ENCODE measurements at places on chromosomes 7 and 10. TPM values are rescaled to one million over a fixed set of nuclear protein-coding genes. Genes with fewer than 3 reads are reported as not detected.

The MPP7 gene
- total RNA-seq = 0.94 TPM

GRCh38 chr10:119350502-119351097, 143.2 kb downstream of the GRK5 start:
- no peak for DNase-seq

DNA sequence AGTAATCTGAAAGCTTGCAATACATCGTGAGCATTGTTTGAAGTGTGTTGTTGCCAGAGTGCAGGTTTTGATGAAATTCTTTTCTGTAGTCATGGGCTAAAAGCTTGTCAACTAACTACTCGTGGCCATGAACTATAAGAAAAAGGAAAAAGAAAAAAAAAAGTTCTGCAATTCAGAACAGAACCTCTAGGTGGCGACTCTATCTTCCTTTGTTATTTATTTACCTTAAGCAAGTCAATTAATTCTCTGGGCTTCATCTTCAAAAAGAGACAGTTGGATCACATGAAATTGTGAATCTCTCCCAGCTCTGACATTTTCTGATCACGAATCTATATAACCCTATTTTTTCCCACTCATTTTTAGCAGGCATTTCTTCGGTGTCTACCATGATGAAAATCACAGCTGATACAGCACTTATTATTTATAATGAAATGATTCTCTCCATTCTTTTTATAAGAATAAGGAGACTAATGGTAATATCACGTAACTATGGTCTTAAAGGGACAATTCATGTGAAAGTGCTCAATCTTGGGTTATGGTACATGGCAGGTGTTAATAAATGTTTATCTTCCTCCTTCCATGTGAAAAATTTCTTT, 18.8 kb downstream of the TMEM196 start:
- DNase-seq = peak; percentile 65

- DNase-seq = no peak
Observed at GRCh38 chr7:139079861-139080260, 29.7 kb downstream of the ZC3HAV1 start.

DNA sequence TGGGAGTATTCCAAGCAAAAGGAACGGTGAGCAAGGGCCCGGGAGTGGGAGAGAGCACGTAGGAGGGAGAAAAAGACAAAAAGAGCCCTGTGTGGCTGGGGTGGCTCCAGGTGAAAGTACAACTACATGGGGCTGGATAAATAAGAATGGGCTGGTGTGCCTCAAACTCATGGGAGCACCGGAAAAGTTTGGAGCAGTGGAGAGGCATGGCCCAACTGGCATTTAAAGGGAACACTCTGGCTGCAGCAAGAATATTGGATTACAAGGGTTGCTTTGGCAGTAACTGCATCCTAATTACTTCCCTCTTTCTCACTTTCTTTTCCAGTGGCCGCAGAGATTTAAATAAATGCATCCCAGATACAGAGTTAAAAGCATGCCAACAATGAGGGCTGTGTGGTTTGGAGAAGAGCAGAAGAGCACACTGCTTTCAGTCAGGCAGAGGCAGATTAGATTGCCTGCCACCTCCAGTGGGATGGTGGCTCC, 39.1 kb upstream of the HERPUD2 start:
- DNase-seq = no peak

DNA sequence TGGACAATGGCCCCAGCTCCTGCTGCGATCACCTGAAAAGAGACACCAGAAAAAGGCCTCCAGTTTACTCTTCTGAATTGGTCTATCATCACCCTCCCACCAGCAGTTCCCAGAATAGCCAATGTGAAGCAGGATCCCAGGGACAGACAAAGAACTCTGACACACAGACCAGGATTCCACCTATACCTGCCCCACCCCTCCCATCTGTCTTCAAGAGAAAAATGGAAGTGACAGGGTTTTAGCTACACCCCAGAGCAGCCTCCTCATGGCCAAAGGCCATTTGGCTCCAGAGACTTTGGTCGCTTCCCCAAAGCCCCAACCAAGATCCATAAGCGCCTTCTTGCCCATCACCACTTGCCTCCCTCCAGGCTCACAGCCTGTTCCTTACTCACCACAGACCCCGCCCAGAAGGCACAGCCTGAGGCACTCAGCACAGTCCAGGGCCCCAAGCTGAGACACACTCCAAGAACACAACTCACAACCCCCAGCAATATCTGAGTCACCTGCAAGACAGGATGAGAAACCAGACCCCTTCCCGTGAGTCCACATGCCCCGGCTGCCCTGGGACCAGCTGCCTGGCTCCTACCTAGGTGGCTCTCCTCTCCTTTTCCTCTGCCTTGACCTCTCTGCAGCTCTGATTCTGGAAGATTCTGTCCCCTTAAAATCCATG, 6.5 kb downstream of the TMEM176B start:
- no peak for DNase-seq

The TMEM270 gene
- total RNA-seq = 0.32 TPM

GRCh38 chr10:103127241-103127640, 65.8 kb downstream of the NT5C2 start:
- DNase-seq = no peak

The PARP12 gene
- 137 TPM for total RNA-seq

DNA sequence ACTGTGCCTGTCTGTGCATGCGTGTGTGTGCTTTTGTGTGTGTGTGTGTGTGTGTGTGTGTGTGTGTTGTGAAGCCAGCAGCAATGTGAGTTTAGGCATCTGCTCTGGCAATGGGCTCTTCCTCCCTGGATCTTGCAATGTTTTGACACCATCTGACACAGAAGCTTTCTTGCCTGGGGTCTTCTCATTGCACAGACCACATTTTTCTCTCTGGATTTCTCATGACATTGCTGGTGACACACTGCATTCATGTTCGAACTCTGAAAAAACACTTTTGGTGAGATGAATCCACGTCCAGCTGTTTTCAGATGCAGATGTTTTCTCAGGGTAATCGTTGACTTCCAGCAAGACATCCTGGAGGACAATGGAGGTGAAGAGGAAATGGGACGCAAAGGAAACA, 63.0 kb upstream of the FZD8 start:
- DNase-seq = no peak

The NPTX2 gene
- not detected for total RNA-seq

The VIPR2 gene
- total RNA-seq = not detected

The SEMA3D gene
- total RNA-seq = 9.2 TPM

- DNase-seq = no peak
Observed at GRCh38 chr7:141515941-141516340, 35.3 kb upstream of the AGK start.

DNA sequence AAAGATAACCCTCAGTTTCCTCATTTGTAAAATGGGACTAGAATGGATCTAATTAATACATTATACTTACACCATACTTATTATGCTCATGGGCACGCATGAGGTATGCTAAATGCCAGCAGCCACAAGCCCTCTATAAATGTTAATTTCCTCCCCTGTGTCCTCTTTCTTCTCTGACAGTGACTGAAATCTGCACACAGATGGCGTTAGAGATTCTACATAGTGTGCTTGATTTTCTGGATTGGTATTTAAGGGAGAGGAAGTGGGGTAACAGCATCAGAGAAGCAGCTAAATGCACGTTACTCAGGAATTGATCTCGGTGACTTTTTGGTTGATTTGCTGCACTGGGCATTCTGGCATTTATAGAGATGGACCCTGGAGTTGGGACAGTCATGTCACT, 568.5 kb downstream of the CALN1 start:
- no peak for DNase-seq

- no peak for DNase-seq
Observed at GRCh38 chr10:11214407-11214806, 196.7 kb downstream of the CELF2 start.

- DNase-seq = peak; percentile 6
Observed at GRCh38 chr7:88835147-88835728, 39.7 kb upstream of the TEX47 start.

- no peak for DNase-seq
Observed at GRCh38 chr10:34737772-34738169, 77.3 kb downstream of the PARD3 start.

GRCh38 chr7:2779051-2779450, 65.1 kb downstream of the GNA12 start:
- no peak for DNase-seq

- no peak for DNase-seq
Observed at GRCh38 chr10:71801361-71801760, 28.0 kb upstream of the VSIR start.

DNA sequence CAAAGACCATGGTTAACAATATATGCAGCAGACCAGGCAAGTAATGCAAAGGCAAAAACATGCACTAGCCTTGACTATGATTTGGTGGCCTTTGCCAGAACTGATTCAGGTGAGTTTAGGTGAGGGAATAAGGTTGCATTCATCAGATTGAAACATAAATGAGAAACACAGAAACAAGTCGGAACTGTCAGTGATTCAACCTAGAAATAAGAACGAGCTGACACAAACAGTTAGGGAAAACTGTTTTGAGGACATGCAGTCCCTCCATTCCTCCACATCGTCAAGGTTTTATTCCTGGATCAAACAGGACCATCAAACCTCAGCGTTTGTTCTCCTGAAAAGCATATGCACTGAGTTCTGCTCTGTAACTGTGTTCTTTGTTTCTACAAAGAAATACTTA, 1.8 kb downstream of the ZNF248 start:
- no peak for DNase-seq

The OR2A7 gene
- 0.07 TPM for total RNA-seq

GRCh38 chr10:71419750-71420149, 23.0 kb downstream of the CDH23 start:
- no peak for DNase-seq

DNA sequence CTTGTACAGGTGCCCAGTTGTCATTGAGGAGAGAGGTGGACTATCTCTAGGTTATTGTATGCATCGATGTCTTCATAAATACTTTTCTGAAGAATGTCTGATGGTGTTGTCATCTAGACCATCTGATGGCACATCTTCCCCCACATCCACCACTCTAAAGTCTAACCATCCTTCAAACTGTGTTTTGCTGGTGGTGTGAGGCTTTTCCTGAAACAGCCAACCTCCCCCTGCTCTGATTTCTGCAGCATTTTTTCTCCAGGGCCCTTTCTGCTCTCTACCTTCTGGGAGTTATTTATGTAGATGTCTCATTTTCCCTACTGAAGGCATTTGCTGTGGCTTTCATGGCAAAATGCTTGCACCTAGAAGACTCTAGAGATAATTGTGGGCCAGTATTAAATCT, 1.5 kb downstream of the PLCE1 start:
- DNase-seq = peak; percentile 28

- no peak for DNase-seq
Observed at GRCh38 chr10:80580638-80581468, 43.2 kb downstream of the SH2D4B start.

DNA sequence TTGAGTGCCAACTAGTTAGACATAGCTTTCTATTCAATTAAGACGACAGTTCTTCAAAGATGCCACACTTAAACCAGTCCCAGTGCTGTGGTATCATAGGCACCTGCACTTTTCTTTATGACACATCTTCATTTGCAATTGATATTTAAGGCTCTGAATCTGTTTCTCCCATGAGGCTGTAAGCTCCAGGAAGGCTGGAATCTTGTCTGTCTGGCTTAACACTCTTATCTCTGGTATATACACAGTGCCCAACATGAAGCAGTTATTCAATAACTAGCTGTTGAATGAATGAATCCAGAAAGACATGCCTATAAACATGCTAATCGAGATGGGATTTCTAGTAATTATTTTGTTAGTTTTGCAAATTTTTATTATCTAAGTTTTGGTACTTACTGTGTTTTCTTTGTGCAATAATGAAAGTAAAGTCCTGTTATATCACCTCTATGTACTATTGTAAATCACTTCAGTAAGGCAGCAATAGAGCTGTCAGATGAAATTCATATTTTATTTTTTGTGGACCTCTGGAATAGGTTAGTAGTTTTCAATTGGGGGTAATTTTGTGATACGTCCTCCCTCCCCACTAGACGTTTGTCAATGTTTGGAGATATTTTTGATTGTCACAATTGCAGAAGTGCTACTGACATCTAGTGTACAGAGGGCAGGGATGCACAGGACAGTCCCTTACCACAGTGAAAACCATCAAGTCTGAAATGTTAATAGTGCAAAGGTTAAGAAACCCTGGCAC, 51.3 kb upstream of the STEAP4 start:
- DNase-seq = peak; percentile 25

The NANOS1 gene
- total RNA-seq = 3.2 TPM

DNA sequence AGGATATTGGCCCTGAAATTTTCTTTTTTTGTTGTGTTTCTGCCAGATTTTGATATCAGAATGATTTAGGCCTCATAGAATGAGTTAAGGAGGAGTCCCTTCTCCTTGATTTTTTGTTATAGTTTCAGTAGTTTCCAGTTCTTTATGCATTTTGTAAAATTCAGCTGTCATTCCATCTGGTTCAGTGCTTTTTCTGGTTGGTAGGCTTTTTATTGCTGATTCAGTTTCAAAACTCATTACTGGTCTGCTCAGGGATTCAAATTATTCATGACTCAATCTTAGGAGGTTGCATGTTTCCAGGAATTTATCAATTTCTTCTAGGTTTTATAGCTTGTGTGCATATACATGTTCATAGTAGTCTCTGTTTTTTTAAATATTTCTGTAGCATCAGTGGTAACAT, 10.1 kb upstream of the TMEM196 start:
- no peak for DNase-seq

DNA sequence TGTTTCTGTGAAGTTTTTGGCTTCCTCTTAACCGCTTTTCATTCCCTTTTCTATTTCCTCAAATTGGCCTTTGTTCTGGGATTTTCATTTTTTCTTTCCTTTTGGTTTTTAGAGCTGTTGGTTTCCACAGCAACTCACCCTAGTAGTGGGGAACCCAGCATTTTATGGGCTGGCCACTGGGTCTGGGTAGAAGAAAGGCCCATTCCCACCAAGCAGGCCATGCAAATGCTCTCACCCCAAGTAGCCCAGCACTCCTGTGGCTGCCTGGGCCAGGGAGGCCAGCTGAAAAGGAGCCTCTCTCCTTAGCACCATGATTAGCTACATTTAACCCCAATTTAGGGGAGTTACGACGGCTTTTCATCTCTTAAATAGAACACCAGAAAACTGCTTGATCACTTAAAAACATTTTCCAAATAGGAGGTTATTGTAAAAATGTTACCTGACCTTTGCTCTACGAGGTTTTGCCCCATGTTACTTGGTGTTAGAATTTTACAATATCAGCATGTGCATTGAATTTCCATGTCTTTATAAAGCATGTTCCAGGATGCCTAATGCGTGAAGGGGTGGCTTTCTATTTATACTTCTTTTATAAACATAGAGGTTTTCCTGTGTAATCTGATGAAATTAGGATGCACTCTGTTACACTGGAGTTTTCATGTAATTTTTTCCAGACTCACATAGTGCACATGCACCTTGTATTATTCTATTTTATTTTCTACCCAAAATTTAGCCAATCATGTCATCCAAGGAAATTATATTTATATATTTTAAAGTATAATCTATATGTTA, 75.4 kb downstream of the FAM171A1 start:
- no peak for DNase-seq

- no peak for DNase-seq
Observed at GRCh38 chr10:74968667-74969061, 142.3 kb downstream of the KAT6B start.

GRCh38 chr7:136877509-136877908, 9.1 kb downstream of the CHRM2 start:
- no peak for DNase-seq
